Sigmoid colon (tissue), 7 donors: ENCODE measurements at places on chromosomes 11 and 22.

- DNase-seq, result no peak
Measured at GRCh38 chr11:102287964-102288724, 29.1 kb upstream of the BIRC3 start.

DNA sequence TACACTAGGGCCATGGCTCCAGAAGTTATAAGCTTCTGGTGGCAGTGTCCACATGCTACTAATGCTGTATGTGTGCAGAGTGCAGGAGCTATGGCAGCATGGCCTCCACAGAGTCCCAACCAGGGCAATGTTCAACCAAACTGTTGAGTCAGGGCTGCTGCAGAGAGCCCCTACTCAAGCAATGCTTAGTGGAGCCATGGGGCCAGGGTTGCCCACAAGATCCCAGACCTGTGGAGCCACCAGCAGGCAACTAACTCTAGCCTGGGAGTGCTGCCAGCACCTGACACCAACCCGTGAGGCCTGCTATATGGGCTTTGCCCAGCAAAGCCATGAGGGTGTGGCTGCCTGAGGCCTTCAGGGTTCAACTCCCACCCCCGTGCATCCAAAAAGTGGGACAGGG, 655.2 kb downstream of the TBC1D22A start:
- no peak for DNase-seq

DNA sequence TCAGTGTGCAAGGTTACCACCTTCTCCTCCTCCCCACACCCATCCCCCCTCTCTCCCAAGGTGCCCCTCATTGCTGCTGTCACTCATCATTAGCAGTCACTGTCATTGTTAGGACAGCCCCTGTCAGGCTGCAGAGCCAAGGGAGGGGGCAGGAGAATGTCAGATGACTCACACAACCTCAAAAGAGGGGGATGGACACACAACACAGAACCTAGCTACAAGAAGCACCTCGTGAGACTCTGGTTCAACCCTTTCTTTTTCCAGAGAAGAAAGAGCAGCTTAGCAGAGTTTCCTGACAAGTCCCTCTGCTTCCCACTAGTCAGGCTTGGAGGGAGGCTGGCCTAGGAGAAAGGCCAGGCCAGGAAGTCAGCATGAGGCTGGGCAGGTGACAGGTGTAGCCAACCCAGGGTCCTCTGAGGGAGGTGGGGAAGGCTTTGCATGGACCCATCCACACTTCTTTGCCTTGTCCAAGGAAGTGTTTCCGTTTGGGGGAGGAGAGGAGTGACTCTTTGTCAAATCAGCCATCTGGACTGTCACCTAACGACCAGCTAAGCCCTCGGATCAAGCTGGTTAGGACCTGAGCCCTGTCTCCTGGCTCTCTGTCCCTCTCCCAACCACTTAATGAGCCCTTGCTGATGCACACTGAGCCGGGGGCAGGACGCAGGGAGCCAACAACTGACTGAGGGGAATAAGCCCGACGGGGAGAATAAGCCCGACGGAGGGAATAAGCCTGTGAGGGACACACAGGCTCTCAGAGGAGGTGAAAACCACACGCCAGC, 18.3 kb downstream of the ADORA2A start:
- no peak for DNase-seq

GRCh38 chr22:50129121-50129736, 39.4 kb downstream of the MOV10L1 start:
- no peak for DNase-seq

DNA sequence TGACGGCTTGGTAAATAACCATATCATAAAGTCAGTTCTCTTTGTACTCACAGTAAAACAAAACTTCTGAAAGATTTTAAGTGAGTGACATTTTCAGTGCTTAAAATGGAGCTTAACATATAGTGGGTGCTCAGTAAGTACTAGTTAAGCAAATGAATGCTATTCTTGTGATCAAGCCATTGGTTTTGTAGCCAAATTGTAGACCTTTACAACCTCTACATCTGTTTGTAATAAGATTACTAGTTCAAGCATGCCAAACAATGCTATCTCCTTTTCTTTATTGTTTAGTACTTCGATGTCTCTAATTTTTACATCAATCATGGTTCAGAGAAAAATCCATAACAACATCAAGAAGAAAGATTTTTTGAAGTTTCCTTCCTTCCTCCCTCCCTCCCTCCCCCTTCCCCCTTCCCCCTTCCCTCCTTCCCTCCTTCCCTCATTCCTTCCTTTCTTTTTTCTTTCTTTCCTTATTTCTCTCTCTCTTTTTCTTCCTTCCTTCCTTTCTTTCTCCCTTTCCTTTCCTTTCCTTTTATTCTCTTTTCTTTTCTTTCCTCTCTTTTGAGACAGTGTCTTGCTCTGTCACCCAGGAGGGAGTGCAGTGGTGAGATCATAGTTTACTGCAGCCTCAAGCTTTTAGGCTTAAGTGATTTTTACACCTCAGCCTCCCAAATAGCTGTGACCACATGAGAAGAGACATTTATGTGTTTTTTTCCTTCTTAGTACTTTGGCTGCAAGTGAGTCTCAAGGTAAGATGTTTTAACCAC, 5.7 kb upstream of the OR51B4 start:
- DNase-seq, result no peak

DNA sequence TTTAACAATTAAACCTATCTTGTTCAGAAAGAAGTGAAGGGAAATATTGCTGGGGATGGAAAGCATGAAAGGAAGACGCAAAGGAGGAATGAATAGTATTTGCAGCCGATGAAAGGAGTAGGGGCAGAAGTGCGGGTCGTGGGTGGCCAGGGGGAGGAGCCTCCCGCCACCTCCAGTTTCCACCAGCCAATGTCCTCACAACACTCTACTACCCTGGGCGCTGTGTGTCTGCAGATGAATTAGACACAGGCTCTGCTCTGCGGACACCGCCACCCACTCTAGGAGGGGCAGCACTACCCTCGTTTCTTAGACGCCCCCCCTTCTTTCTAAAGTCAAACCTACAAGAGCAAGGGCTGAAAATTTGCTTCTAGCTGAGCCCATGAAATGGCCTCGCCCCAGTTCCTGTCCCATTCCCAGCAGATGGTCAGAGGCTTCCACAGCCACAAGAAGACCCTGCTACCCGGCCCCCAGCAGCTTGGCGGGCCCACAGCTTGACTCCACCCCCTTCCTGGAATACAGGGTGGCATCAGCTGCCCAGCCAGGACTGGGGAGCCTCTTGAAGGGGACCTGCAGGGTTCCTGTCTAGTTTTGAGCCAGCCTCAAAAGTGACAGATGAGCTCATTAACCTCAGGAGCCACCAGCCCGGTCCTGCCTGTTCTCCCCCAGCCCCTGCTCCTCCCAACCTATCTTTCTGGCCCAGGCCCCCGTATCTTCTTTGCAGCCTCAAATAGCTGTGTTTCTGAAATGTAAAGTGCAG, 268.1 kb downstream of the BUD13 start:
- no peak for DNase-seq

DNA sequence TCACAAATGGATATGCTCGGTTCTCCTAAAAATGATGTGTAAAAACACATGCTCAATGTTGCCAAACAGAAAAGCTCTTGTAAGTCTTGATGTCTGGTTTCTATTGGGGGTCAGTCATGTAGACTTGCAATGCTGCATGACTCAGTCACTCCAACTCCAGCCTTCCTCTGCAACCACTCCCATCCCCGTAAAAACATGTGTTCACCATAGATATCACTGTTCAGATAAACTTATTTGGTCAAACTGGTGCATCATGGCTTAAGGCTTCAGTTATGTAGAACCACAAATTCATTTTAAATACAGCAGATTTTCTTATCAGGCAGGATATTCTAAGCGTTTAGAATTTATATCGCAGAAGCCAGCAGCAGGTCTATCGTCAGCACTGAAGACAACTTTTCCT, 298.4 kb upstream of the LUZP2 start:
- no peak for DNase-seq

GRCh38 chr11:7186190-7186589, 65.5 kb upstream of the SYT9 start:
- no peak for DNase-seq

DNA sequence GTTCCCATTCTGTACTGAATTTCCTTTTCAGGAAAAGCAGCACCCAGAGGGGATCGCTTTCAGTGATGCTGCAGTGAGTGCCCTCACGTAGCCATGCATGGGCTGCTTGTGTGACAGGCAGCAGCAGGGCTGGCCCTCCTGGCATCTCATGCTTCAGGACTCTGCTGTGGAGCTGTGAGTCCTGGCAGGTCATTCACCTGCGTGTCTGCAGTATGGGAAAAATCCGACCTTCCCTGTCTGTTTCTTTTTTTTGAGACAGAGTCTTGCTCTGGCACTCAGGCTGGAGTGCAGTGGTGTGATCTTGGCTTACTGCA, 13.4 kb downstream of the GLB1L2 start:
- no peak for DNase-seq

DNA sequence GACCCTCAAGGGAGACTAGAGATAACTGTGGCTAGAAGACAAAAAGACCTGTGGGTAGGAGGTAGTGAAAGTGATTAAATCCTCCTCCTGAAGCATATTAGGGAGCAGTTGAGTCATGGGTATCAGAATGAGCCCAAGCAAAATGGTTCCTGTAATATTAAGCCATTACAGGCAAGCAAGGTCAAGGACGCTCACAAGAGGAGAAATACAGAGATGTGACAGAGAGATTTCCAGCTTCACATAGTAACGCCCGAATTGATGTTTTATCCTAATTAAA, 77.7 kb downstream of the FAM76B start:
- no peak for DNase-seq

GRCh38 chr11:125455851-125456250, 40.2 kb downstream of the FEZ1 start:
- DNase-seq, result no peak

GRCh38 chr11:110901441-110901840, 189.2 kb upstream of the ARHGAP20 start:
- no peak for DNase-seq

- DNase-seq, result no peak
Measured at GRCh38 chr11:126336671-126337101, 18.8 kb upstream of the ST3GAL4 start.

DNA sequence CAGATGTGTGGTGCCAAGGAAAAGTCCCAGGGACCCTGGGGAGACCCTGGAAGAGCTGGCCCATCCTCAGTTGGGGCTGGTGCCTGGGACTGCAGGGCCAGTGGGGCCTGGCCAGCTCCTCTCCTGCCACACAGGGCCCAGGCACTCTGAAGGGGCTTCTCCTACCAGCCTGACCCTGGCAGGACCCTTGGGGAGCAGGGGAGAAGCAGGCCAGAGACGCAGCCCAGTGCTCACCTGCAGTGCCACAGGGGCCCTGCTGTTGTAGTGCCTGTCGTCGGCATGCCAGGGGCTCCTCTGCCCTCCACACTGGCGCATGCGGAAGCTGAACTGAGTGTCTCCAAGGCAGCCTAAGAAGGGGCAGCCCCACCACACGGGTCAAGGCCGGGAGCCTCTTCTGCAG, 9.1 kb downstream of the DENND6B start:
- DNase-seq, result no peak

GRCh38 chr11:24253237-24253760, 243.6 kb upstream of the LUZP2 start:
- DNase-seq, result no peak

GRCh38 chr11:96267496-96268032, 75.4 kb downstream of the MAML2 start:
- no peak for DNase-seq

DNA sequence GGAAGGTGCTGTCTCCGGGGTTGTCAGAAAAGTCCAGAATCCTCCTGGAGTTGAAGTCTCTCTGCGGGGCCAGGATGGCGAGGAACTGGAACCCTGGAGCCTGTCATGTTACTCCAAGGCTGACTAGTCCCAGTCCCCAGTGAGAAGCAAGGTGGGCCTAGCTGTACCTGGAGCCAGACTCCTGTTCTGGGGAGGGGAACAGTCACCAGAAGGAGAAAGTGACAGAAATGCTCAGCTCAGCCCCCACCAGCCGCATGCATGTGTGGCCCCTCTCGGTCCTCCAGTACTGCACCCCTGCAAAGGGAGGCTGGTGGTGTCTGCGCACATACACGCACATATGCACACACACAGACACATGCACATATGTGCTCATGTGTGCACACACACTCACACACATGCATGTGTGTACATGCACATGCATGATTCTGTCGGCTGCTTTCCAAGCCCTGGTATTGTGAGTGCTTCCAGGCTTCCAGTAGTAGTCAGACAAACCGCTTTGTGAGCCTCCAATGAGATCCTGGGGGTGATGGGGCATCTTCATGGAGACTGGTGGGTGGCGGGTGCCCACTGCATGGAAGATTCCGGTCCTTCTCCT, 54.3 kb downstream of the RTL6 start:
- DNase-seq, result peak; percentile 21

GRCh38 chr11:90187839-90188238, 35.0 kb downstream of the CHORDC1 start:
- no peak for DNase-seq

DNA sequence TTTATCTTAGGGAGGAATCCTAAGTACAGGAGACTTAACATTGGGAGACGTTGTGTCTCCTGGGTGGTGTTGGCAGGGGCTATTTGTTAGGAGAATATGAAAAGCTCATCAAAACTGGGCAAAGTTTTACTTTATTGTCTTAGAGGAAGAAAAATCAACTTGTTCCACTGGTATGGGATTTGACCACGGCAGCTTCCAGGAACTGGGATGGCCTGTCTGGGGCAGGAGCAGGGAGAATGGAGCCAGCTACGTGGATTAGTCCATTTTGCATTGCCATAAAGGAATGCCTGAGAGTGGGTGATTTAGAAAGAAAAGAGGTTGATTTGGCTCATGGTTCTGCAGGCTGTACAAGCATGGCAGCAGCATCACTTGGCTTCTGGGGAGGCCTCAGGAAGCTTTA, 198.4 kb downstream of the ADAMTS15 start:
- DNase-seq, result no peak

DNA sequence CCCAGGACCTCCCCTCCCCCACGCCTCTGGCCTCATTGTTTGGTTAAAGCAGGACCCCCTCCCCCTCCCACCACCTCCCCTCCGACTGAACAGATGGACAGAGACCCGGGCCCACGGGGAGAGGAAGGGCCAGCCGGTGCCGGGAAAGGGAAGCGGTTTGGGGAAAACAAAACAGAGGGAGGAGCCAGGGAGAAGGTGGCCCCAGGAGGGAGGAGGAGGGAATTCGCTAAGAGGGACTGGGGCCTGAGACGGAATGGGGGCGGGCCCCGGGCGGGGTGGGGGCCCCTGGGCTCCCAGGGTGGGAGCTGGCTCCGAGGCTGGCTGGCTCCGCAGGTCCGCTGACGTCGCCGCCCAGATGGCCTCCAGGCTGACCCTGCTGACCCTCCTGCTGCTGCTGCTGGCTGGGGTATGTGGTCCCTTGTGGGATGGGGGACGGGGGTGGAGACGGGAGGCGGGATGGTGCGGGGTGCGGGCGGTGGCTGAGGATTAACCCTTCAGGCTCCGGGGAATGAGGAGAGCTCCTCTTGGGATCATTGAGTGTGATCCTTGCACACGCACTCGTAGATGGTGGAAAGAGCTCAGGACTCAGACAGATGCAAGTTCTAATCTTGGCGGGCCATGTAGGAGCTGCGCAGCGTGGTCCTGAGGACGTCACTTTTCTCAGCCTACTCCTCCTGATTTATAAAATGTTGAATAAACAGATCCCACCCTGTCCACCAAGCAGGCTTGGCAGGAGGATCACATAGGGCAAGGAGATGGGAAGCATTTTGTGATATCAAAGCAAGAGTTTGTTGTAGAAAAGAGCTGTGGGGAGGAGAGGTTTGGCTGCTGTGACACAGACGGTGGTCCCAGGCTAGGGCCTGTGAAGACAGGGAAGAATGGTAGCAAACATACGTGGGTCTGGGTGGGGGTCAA, 688 bp downstream of the SERPING1 start:
- peak; percentile 95 for DNase-seq
